ENCODE measurements at places on chromosomes 5 and 9.
A peak's percentile ranks its signal among the peaks of the same experiment; 100 is the strongest.

DNA sequence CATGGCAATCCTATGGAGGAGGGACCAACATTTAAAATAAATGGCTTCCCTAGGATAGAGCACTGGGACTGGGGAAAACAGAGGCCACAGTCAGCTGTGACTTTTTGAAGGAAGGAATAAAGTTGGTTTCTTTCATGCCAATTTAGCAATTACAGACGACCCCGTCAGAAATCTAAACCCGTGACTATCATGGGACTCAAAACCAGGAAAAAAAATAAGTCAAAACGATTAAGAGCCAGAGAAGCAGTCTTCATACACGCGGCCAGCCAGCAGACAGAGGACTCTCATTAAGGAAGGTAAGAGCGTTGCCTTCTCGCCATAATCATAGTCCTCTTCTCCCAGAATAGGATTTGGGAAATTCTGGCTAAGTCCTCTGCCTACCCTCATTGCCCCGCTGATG lies at the start of gene MLANA:
Gene MLANA, plus strand, starts transcription at position 249 of the 400 bp plus-strand sequence. CDS start 1,586 bp downstream, outside the sequence.
- no peak for DNase-seq

DNA sequence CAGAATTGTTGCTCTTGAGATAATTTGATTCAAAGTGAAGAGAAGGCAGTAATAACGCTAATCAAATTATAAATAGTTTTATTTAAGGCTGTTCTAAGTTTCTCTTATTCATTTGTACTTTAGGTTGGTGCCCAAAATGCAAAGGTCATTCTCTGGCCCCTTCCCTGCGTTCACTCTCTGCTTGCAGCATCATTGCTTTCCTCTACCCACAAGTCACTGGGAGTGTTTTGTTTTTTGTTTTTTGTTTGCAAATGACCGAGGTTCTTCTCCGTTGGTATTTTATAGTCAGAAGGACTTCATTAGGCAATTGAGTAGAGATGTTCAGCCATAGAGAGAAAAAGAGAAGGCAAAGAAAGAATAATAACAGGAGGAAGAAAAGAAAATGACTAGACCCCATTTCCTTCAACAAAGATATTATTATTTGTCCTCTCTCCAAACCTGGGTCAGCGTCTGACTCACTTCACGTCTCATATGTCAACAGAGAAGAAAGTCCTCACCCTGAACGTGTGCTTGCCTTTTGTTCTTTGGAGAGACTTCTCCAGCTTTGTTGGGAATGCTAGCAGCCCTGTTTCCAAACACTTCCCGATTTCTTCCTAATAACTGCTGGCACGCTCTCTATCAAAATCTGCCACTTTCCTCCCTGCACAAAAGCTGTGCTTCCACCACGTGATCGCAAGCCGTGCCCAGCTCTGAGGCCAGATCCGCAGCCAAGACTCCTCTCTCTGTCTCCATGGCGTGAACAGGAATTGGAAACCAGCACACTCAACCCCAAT lies 119.8 kb downstream of the EBF1 start:
- DNase-seq, result no peak

GRCh38 chr5:123864578-123864977 lies 352.6 kb downstream of the CSNK1G3 start:
- no peak for DNase-seq

GRCh38 chr5:86797677-86798076 lies 179.9 kb downstream of the COX7C start:
- no peak for DNase-seq

DNA sequence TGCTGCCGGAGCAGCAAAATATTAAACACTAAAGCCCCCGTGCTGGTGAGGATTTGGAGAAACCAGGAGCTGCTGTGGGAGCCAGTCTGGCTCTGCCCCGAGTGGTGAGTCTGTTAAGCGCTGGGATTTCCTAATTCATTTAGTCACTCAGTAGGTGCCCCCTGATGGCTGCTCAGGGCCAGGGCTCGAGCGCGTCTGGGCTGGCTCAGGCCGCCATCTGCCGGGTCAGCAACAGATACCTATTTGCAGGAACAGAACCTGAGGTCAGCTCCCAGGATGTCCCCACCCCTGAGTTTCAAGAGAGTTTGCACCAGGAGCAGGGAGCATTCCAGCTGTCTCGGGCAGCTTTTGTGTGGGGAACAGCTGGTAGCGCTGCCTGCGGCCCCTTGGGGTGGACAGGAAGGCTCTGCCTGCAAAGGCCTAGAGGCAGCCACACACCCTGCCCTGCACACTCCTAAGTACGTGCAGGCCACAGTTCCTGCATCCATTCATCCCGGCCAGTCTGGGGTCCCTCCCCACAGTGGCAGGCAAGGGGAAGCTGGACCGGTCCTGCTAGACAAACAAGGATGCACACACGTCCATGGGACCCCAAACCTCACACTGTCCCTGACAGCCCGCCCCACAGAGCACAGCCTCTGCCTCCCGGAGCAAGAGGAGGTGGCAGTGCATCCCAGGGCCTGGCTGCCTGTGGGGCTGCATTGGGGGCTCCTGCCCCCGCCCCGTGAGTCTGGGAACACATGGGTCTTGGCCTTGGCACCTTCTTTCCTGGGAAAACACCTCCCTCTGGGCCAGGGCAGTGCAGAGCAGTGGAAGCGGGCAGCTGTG lies 83.7 kb downstream of the ADAMTS2 start:
- no peak for DNase-seq

DNA sequence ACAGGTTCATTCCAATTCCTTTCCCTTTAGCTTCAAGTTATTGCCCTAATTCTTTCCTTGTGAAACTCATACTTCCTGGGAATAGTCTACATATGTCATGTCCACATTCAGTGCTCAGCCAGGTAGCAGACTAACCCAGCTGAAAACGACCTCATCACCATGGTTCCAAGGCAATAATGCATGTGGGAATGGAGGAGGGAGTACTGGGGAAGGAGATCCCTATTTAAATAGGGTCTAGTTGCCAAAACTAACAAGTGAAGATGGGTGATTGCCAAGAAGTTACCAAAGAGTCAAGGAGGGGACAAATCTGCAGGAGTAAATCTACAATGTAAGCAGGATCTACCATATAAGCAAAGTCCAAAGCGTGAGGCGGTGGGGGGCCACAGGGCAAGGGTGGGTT lies 47.3 kb upstream of the MCTP1 start:
- DNase-seq, result no peak

DNA sequence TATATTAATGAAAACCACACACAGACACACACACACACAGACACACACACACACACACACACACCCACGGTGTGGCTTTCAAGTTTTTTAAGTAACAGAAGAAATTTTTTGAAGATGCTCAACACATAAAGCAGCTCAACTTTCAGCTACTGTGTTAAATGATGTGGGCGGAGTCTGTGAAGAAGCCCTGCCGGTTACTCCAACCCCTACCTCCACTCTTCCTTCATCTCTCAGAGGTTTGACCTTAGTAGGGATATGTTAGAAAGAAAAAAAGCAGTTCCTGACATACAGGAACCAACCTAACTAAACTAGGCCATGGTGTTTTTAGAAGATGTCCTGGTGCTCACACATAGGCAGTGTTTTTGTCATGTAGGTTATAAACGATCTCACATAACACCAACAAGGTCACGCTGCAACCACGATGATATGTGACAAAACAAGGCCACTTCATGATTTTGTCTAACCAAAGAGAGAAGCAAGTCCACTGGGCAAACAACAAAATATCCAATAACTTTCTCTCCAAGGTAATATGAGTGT lies 112.8 kb downstream of the EMB start:
- DNase-seq, result no peak

DNA sequence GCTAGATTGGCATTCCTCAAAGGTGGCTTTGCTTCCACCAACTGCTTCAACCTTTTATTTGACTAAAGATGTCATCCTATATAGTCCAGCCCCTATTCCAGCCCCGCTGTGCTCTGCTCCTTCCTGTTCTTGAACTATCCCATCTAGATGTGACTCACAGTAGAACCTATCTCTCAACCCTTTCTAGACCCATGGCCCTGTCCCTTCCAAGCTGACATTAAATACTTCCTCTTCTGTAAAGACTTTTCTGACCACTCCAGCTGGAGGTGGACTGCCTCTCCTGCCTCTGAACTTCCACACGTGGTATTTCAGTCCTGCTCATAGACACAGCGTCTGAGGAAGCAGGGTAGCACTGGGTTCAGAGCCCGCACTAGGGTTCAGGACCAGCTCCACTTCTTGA lies 32.4 kb downstream of the OSTF1 start:
- no peak for DNase-seq

DNA sequence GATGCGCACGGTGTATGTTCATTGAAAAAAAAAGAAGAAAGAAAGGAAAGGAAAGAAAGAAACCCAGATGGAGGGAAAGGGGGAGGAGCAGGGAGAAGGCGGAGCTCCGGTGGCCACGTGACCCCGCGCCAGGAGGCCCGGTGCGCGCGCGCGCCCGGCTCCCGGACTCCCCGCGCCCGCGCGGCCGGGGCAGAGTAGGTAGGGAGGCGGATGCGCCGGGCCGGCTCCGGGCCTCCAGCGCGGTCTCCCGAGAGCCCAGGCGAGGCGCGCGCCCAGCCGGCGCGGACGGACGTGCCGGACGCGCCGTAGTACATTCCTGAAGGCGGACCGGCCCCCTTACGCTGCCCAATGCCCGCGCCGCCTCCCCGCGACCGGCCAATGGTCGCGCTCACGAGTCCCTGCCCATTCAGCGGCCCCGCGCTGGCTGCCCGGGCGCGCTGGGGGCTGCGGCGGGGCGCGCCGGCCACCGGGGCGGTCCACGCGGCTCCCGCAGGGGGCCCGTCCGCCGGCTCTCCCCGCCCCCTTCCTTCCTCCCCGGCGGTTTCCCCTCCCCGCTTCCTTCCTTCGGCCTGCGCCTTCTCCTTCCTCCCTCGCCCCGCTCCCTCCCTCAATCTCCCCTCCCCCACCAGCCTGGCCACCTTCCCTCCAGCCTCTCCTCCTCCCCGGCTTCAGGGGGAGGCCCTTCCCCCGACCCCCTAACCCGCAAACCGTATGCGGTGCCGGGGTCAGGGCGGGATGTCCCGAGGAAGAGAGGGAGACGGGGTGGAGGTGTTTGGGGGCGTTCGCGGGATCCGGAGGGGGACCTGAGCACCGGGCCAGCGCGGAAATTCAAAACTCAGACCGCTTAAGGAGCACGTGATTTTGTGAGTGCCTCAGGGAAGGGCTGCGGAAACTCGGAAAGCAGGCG lies 5.8 kb downstream of the PTCH1 start:
- DNase-seq, result peak; percentile 64

DNA sequence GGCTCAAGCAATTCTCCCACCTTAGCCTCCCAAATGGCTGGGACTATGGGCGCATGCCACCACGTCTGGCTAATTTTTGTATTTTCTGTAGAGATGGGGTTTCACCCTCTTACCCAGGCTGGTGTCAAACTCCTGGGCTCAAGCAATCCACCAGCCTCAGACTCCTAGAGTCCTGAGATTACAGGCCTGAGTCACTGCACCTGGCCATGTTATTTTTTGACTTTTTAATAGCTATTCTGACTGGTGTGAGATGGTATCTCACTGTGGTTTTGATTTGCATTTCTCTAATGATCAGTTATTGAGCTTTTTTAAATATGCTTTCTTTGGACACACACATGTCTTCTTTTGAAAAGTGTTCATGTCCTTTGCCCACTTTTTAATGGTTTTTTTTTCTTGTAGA lies 38.2 kb downstream of the FBXW2 start:
- DNase-seq, result no peak

GRCh38 chr5:141150224-141150992 lies 551 bp downstream of the PCDHB6 start:
- no peak for DNase-seq

- no peak for DNase-seq
Observed at GRCh38 chr5:161078793-161079192, 226.8 kb upstream of the ATP10B start.

DNA sequence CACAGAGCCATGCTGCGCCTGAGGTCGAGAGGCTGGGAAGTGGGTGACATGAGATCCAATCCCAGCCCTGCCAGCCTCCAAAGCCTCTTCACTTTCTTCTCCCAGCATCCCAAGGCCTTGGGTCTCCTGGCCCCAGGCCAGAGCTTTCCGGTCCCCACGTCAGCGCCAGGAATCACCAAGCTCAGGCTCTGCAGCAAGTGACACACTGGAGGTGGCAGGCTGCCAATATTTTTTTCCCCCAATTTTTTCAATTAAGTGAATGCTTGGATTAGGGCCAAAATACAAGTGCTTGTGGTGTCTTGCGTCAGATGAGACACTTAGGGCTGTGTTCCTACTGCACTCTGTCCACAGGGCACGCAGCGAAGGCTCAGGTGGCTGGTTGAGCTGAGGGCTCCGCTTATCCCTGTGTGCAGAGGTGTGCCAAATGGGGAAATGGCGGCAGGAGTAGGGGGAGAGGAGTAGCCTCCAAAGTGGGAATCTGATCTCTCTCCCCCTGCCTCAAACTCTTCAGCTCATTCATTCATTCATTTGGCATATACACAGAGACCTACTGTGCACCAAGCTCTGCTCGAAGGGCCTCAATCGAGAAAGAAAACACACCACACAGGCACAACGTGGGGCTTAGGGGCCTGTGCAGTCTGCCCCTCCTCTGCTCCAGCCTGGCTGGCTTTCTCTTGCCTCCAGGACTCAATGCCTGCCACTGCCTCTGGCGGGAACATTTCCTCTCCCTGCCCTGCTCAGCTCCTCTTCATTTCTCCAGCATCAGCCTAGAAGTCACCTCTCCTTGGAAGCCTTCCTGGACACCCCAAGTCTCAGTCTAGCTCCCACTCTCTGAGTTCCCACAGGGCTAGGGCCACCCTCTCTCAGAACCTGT lies 16.6 kb downstream of the SH3PXD2B start:
- DNase-seq, result no peak

DNA sequence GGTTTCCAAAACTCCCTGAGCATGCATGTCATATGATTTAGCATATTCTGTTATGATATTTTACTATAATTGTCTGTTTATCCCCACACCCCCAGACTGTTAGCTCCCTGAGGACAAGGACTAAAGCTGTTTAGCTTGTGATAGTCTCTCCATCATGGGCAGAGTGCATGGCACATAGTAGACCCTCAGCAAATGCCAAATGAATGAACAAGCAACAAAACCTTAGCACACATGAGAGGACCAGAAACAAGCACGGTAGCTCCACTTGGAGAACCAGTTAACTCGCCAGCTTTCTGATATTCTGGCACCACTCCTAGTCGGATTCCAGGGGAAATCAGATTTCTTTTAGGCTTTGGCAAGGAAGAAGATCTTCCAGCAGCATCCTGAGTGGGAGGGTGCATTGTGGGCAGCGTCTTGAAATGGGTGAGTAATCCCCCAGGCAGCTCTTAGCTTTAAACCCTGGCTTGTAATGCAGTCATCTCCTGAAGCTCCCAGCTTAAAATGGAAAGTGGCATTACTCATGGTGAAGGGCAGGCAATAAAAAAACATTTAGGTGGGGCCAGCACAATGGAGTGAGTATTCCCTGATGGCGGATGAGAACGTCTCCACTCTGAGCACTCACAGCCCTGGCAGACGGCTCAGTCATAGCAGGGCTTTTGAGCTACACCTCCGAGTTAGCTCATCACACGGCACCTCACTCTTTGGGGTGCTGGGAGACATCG lies 41.1 kb downstream of the FGF1 start:
- no peak for DNase-seq

All from stimulated activated CD8-positive, alpha-beta memory T cell treated with anti-CD3 and anti-CD28 coated beads, Interleukin-15, amount 100 ng/mL, for 4 hours (primary cell).